ENCODE measurements at places on chromosomes 2 and 18.

- no peak for DNase-seq
Observed at GRCh38 chr2:190379249-190379964, 28.7 kb upstream of the MFSD6 start.

DNA sequence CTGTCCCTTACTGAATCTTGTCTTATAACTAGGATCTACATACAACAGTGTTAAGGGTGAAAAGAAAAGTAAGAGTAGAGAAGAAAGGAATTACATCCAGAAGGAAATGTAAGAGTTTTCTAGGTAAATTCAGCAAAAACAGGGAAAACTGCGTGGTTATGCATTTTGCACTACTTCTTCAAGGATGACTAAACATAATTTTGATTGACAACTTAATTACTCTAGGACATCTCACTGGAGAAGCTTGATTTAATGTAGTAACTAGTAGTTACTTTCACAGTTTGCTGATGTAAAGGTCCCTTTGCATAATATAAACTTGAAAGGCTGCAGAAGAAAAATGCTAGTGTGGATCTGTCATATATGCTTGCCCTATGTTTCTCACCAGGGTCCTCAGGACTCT is 213.4 kb upstream of the CYP26B1 start:
- DNase-seq: no peak

- no peak for DNase-seq
Observed at GRCh38 chr2:98912221-98912851, 23.7 kb downstream of the CRACDL start.

- DNase-seq: no peak
Observed at GRCh38 chr2:72220170-72220569, 72.5 kb upstream of the CYP26B1 start.
